ENCODE measurements at places on chromosomes 7 and 10. TPM values are rescaled to one million over a fixed set of nuclear protein-coding genes. Genes with fewer than 3 reads are reported as not detected.

Gene SPDYE2B
- total RNA-seq, result not detected

Gene TTYH3
- total RNA-seq, result 5.2 TPM

Gene HOXA3
- 2.8 TPM for total RNA-seq

Gene SEMA3C
- total RNA-seq, result 20.5 TPM

Gene HOXA4
- 3.3 TPM for total RNA-seq

Gene ABCB4
- 6.8 TPM for total RNA-seq

Gene TMEM213
- total RNA-seq, result not detected

Gene MTURN
- total RNA-seq, result 7.5 TPM

Gene RPEL1
- not detected for total RNA-seq

Gene GIMAP8
- total RNA-seq, result 18.4 TPM

Gene TEX47
- not detected for total RNA-seq

Gene PON1
- total RNA-seq, result 0.72 TPM

Gene CPA2
- total RNA-seq, result 0.22 TPM

Gene AKR1C8
- not detected for total RNA-seq

Gene DYDC1
- total RNA-seq, result not detected

Gene EN2
- 0.42 TPM for total RNA-seq

Gene VGF
- not detected for total RNA-seq

Gene SMKR1
- 4.6 TPM for total RNA-seq

Gene IDI2
- not detected for total RNA-seq

Measured in adrenal gland (tissue), 19 donors.